Lung (tissue), 17 donors: ENCODE measurements at places on chromosomes 1 and 21. TPM values are rescaled to one million over a fixed set of nuclear protein-coding genes. Genes with fewer than 3 reads are reported as not detected.
A peak's percentile ranks its signal among the peaks of the same experiment; 100 is the strongest.

- DNase-seq: peak; percentile 87
- H3K4me3 ChIP-seq: no peak overlapping the region
- no peaks in the 10 kb centered on the region for H3K27me3 ChIP-seq
- H3K36me3 ChIP-seq: peaks cover 8% of the 10 kb centered on the region
- H3K27ac ChIP-seq: no peak overlapping the region
- peaks cover 11% of the 10 kb centered on the region for H3K4me1 ChIP-seq
Measured at GRCh38 chr1:226064816-226065248, 2.3 kb downstream of the H3-3A start.

DNA sequence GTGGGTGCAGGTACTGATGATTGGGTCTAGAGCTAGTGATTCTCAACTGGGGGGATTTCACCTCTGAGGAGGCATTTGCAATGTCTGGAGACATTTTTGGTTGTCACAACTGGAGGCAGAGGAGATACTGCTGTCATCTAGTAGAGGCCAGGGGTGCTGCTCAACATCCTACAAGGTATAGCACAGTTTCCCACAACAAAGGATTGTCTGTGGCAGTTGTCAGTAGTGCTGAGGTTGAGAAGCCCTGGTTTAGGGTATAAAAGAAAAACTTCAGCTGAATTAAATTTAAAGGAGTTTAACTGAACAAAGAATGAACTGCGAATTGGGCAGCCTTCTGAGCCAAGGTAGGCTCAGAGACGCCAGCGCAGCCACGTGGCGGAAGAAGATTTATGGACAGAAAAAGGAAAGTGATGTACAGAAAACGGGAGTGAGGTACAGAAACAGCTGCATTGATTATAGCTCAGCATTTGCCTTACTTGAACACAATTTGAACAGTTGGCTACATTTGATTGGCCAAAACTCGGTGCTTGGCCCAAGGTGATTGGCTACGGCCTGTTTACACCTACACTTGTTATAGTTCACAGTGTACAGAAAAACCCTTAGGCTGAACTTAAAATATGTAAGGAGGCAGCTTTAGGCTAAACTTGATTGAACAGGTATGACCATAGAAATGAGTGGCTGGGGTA, 40.4 kb downstream of the MPZL1 start:
- no peak overlapping the region for H3K27ac ChIP-seq
- no peaks in the 10 kb centered on the region for H3K4me1 ChIP-seq
- H3K4me3 ChIP-seq: no peak overlapping the region
- no peaks in the 10 kb centered on the region for H3K27me3 ChIP-seq
- H3K36me3 ChIP-seq: peaks cover 7% of the 10 kb centered on the region

DNA sequence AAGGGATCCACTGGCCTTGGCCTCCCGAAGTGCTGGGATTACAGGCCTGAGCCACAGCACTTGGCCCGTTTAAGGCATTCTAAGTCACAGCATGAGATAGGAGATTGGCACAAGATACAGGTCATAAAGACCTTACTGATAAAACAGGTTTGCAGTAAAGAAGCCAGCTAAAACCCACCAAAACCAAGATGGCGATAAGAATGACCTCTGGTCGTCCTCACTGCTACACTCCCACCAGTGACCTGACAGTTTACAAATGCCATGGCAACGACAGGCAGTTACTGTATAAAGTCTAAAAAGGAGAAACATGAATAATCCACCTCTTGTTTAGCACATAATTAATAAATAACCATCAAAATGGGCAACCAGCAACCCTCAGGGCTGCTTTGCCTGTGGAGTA, 33.3 kb upstream of the RCC2 start:
- H3K27ac ChIP-seq: no peak overlapping the region
- no peaks in the 10 kb centered on the region for H3K27me3 ChIP-seq
- no peak overlapping the region for H3K4me3 ChIP-seq
- no peak for DNase-seq
- no peaks in the 10 kb centered on the region for H3K4me1 ChIP-seq
- H3K36me3 ChIP-seq: no peaks in the 10 kb centered on the region

DNA sequence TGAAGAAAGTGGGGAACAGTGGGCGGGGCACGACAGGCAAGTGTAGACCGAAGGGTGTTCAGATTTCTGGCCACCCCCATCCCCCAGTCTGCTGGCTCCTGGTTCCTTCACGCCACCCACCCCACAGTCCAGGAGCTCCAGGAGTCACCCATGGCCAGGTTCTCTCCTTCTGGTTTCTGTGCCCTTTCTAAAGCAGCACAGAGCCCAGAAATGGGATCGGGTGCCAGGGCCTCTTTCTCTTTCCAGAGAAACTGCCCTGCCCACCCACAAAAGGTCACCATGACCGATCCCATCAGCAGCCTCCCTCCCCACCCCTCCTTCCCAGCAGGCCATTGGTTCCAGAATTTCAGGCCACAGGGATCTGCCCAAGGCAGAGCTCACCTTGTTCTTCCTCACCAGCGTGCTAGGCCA, 3.2 kb upstream of the CELSR2 start:
- no peak overlapping the region for H3K4me3 ChIP-seq
- H3K27ac ChIP-seq: no peak overlapping the region
- H3K4me1 ChIP-seq: peaks cover 27% of the 10 kb centered on the region

DNA sequence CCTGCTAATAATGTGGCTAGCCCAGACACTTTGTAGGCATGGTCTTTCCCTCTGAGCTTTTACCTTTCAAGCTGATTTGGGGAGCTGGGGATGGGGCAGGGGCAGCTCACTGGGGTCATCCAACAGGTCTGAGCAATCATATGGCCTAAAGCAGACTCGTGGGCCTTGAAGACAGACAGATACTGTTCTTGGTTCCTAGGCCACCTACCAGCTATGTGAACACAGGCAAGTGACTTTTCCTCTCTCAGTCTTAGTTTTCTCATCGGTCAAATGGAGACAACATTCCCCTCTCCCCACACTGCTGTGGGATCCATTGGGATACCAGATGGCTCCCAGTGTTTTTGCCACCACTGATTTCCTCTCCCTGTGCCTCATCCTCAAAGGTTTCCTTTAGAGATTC, 181.8 kb downstream of the RRAGC start:
- no peak for DNase-seq
- no peak overlapping the region for H3K4me3 ChIP-seq
- H3K4me1 ChIP-seq: no peaks in the 10 kb centered on the region
- no peaks in the 10 kb centered on the region for H3K36me3 ChIP-seq

DNA sequence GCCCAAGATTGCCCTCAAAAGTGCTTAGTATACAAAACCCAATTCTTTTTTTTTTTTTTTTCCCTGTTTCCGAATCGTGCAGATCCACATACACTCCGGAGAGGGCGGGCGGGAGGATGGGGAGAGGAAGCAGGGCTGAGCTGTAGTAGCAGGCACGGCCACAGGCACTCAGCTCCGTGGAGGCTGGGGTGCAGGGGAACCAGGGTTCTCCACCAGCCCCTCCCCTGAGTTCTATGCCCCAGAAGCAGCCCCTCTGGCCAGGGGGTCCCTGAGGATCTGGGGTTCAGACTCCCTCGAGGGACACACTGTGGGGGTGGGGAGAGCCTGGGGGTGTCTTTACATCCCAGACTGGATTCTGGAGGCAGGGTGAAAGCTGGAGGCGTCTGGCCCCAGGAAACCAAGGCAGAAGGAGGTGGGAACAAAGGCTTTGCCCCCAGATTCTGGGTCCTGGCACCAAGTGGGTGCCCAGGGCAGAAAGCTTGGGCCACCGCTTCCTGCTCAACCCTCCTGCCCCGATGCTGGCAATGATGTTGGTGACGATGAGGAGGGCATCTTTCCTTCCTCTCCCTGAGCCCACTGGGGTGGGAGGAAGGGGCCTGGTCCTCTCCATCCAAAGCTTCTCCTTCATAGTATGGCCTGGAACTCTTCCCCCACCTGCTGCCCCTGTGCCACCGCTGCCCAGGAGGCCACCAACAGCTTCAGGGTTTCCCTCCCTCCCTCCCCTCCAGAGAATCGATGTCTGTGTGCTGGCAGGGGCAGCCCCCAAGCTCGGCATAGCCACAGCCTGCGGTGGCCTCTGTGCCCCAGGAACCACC, 106.4 kb upstream of the TARDBP start:
- no peaks in the 10 kb centered on the region for H3K27me3 ChIP-seq
- DNase-seq: peak; percentile 63
- no peak overlapping the region for H3K4me3 ChIP-seq
- peaks cover 15% of the 10 kb centered on the region for H3K4me1 ChIP-seq
- no peak overlapping the region for H3K27ac ChIP-seq
- H3K36me3 ChIP-seq: no peaks in the 10 kb centered on the region

GRCh38 chr1:173337126-173337525, 130.0 kb upstream of the TNFSF4 start:
- no peak for DNase-seq
- H3K36me3 ChIP-seq: no peaks in the 10 kb centered on the region
- H3K4me3 ChIP-seq: no peak overlapping the region
- H3K27ac ChIP-seq: no peak overlapping the region
- H3K27me3 ChIP-seq: no peaks in the 10 kb centered on the region
- no peaks in the 10 kb centered on the region for H3K4me1 ChIP-seq

- H3K27ac ChIP-seq: no peak overlapping the region
- peaks cover 56% of the 10 kb centered on the region for H3K36me3 ChIP-seq
- H3K27me3 ChIP-seq: no peaks in the 10 kb centered on the region
- H3K4me3 ChIP-seq: no peak overlapping the region
- no peak for DNase-seq
Measured at GRCh38 chr1:236553370-236553769, 29.6 kb downstream of the LGALS8 start.

DNA sequence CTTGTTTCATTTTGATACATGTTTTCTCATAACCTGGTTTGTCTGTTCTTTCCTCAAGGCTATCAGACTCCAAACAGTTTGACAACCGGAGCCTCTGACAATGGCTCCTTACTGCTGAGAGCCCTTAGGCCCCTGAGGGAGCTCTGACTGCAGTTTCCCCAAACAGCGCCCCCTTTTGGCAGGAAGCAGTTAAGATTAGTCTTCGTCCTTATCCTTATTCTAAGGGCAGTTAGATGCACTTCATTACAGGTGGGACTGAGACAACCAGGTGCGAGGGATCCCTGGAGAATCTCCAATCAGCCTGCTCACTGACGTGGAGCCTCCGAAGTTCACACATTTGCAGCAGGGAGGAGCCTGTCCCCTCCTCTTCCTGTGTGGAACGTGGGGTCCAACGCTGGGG, 393.1 kb downstream of the BRINP3 start:
- DNase-seq: no peak
- H3K36me3 ChIP-seq: no peaks in the 10 kb centered on the region
- H3K4me1 ChIP-seq: no peaks in the 10 kb centered on the region
- H3K27ac ChIP-seq: no peak overlapping the region
- no peaks in the 10 kb centered on the region for H3K27me3 ChIP-seq

GRCh38 chr1:202085682-202086373, 36.9 kb upstream of the GPR37L1 start:
- H3K4me1 ChIP-seq: no peaks in the 10 kb centered on the region
- DNase-seq: peak; percentile 27
- H3K4me3 ChIP-seq: no peak overlapping the region

GRCh38 chr1:6351480-6352137, 42.0 kb downstream of the ACOT7 start:
- H3K36me3 ChIP-seq: no peaks in the 10 kb centered on the region
- H3K4me3 ChIP-seq: no peak overlapping the region

GRCh38 chr1:6170742-6171201, 9.3 kb downstream of the CHD5 start:
- no peak overlapping the region for H3K27ac ChIP-seq
- H3K4me1 ChIP-seq: peaks cover 4% of the 10 kb centered on the region
- H3K4me3 ChIP-seq: no peak overlapping the region
- H3K27me3 ChIP-seq: peaks cover 12% of the 10 kb centered on the region
- DNase-seq: no peak
- H3K36me3 ChIP-seq: no peaks in the 10 kb centered on the region

DNA sequence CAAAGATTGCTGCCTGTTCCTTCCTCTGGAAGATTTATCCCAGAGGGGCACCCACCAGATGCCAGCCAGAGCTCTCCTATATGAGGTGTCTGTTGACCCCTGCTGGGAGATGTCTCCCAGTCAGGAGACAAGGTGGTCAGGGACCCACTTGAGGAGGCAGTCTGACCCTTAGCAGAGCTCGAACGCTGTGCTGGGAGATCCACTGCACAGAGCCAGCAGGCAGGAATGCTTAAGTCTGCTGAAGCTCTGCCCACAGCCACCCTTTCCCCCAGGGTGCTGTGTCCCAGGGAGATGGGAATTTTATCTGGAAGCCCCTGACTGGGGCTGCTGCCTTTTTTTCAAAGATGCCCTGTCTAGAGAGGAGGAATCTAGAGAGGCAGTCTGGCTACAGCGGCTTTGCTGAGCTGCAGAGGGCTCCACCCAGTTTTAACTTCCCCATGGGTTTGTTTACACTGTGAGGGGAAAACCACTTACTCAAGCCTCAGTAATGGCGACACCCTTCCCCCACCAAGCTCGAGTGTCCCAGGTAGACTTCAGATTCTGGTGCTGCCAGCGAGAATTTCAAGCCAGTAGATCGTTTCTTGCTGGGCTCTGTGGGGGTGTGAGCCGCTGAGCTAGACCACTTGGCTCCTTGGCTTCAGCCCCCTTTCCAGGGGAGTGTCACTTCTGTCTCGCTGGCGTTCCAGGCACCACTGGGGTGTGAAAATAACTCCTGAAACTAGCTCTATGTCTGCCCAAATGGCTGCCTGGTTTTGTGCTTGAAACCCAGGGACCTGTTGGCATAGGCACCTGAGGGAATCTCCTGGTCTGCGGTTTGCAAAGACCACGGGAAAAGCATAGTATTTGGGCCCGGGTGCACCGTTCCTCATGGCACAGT, 51.1 kb upstream of the PDC start:
- no peak overlapping the region for H3K27ac ChIP-seq
- H3K4me3 ChIP-seq: no peak overlapping the region
- no peaks in the 10 kb centered on the region for H3K4me1 ChIP-seq
- H3K36me3 ChIP-seq: no peaks in the 10 kb centered on the region
- DNase-seq: peak; percentile 17

GRCh38 chr1:154983776-154984466, 777 bp downstream of the FLAD1 start:
- peaks cover 8% of the 10 kb centered on the region for H3K36me3 ChIP-seq
- H3K27ac ChIP-seq: peak overlapping the region; percentile 76
- no peaks in the 10 kb centered on the region for H3K27me3 ChIP-seq
- peaks cover 6% of the 10 kb centered on the region for H3K4me1 ChIP-seq
- DNase-seq: no peak

The PLPPR4 gene
- polyA plus RNA-seq: 0.20 TPM

The CFAP107 gene
- polyA plus RNA-seq: 2.4 TPM

The NPHS2 gene
- not detected for polyA plus RNA-seq

The NEGR1 gene
- 1.3 TPM for polyA plus RNA-seq

The MR1 gene
- 8.1 TPM for polyA plus RNA-seq

The CFHR2 gene
- polyA plus RNA-seq: not detected

The VASH2 gene
- 0.49 TPM for polyA plus RNA-seq

The DDI2 gene
- 7.2 TPM for polyA plus RNA-seq
